ENCODE measurements at places on chromosomes 11 and 22.

- DNase-seq = no peak
These were observed 33.5 kb downstream of the WEE1 start for GRCh38 chr11:9606809-9607510.

DNA sequence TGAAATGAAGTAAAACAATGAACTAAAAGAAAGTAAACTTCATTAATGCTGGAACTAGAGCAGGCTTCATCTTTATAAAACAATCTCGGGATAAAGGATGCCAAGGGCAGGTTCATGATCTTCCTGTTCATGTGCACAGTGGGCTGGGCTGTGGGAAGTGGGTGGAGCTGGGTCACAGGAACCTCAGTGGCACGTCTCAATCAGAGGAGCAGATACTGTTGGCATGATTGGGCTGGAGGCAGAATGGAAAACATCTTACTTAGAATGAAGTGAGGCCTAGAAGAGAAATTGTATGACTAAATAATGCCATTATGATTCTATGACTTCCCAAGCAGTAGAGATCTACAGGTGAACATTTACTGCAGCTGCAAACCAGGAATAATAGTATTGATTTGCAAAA is 45.4 kb upstream of the CALCB start:
- DNase-seq = no peak

GRCh38 chr11:62034036-62034338 is 66.6 kb upstream of the FTH1 start:
- DNase-seq = no peak

DNA sequence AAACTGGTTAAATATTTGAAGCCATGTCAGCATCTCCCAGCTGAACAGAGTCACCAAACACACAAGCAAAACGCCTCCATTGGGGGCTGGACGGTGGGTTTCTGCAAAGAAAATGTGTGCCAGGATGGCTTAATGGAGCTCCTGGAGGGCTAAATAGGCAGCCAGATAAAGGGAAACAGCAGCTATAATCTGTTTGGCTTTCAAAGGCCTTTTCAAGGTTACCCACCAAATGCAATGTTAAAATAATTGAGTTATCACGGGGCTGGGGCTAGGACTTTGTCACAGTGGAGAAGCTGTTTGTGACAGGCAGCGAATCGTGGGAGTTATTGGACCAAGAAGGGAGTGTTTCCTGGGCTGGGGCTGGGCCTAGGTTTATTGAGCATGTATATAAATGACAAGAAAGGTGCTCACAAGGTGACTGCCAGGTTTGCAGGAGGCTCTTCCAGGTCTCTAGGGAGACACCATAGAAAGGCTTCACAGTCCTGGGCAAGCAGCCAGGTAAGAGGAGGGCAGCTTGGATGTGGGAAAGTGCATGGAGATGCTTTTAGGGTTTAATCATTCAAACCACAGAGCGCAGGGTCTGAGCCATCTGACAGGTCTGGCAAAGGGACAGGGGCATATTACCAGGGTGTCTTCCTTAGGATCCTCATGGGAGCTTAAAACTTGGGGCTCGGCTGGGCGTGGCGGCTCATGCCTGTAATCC is 28.3 kb downstream of the GRIK4 start:
- DNase-seq = no peak

GRCh38 chr11:85423316-85423715 is 203.8 kb downstream of the DLG2 start:
- DNase-seq = no peak

- no peak for DNase-seq
These were observed 18.8 kb downstream of the VPS37C start for GRCh38 chr11:61142424-61142823.

- no peak for DNase-seq
These were observed 44.9 kb upstream of the TENM4 start for GRCh38 chr11:79485694-79486093.

- DNase-seq = no peak
These were observed 6.5 kb downstream of the MSANTD2 start for GRCh38 chr11:124793466-124794278.

DNA sequence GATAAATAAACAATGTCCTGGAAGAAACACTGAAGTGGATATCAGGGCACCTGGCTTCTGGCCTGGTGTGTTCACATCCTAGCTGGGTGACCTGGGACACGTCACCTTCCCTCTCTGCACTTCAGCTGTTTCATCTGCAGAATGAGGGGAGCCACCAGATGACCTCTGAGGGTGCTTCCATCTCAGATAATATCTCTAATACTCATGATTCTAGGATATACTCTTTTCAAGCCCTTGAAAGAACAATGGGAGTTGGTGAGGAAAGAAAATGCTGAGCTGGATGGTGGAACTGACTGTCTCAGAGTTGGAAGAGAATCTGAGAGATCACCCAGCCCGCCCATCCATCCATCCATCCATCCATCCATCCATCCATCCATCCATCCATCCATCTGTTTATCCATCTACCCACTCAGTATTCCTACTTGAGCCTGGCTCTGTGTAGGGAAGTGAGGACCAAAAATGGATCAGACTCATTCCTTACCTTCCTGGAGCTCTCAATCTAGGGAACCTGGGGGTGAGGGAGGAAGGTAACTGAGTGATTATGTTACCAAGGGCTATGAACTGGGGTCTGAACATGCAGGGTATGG is 28.2 kb upstream of the LIPT2 start:
- no peak for DNase-seq

DNA sequence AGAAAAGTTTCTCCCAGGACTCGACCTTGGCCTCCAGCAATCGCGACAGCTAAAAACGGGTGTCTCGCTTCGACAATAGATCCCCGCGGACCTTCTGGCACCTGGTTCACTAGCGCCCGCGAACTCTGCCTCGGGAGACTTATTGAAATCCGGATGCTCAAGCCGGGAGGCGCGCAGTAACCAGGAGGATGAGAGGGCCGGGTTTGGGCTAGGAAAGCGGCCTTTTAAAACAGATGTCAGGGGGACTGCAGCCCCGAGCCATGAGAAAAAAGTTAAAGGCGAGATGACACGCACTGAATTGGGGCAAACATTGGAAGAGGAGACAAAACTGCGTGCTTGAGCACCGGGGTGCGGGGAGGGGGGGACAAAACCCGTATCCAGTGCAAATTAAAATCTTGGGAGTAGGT is 637 bp upstream of the ZBTB16 start:
- DNase-seq = no peak

- no peak for DNase-seq
These were observed 661 bp upstream of the MALAT1 start for GRCh38 chr11:65498042-65498726.

DNA sequence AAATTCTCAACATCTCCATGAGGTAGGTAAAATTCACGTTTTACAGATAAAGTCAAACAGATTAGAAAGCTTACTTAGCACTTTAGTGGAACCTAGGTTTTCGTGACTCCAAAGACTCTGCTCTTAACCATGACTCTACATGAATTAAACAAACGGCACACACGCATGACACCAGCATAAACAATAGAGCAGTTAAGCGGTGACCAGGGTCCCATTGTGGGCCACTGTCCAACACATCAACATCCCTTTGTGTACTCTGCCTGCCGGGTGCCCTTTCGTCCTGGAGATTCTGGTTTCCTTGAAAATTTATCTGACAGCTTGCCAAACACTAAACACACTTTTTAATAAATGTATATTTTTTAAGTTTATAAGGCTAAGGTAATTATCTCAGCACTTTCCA is 941.7 kb downstream of the OPCML start:
- DNase-seq = no peak

- no peak for DNase-seq
These were observed 5.3 kb downstream of the GAS2 start for GRCh38 chr11:22671751-22672150.

GRCh38 chr11:19912958-19913892 is 200.6 kb downstream of the NAV2 start:
- DNase-seq = no peak

- DNase-seq = no peak
These were observed 10.2 kb upstream of the FCHSD2 start for GRCh38 chr11:73152086-73152853.

DNA sequence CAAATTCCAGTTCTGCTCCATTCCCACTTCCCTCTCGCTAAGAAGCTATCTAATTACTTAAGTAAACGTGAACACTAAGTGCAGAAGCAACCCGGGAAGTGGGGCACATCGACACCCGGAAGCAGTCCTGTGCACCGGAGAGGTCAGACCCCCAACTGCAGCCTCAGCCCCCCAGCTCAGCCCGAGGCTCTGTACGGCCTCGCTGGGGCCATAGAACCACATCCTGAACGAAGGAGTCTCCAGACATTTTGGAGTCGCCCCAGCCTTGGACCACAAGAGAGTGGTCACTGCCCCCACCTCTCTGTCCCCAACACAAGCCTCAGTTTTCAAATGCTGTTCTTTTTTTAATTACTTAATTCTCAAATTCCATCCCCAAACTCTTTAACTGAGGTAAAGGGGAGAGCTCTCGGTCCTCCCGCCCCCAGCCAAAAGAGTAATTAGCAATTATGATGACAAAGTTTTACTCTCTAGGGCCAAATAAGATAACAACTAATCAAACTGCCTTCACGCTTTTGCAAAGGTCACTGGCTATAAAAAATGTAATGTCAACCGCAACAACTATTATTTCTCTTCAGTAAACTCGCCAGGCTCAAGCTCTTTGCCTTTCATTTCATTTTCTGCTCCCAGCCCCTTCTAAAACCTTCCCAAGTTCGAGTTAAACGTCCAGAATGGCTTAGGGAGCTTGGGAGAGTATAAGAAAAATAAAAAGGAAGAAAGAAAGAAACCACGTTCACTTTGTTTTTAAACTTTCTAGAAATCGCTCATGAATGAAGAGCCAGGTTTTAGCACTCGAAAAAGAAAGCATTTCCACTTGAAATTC is 2.2 kb downstream of the PAX6 start:
- DNase-seq = peak; percentile 58

DNA sequence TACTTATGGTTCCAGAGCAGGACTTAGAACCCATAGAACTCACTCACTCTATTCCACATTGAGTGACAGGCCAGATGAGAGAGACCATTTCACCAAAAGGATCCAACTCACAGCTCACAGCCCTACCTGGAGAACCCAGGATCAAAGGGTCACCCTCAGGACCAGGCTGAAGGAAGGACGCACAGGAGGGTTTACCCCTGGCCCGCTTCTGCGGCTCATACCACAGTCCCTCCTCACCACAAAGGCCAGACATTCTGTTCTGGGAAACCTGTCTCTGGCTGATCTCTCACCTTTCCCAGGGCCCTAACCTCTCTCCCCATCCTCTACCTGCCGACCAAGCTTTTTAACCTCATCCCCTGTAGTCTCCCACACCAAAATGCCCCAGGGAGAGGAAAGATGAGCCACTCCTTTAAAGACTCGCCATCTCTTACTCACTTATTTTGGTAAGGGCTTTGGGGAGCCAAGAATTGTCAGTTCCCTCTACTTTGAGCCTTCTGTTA is 4.7 kb downstream of the FOSL1 start:
- DNase-seq = no peak

DNA sequence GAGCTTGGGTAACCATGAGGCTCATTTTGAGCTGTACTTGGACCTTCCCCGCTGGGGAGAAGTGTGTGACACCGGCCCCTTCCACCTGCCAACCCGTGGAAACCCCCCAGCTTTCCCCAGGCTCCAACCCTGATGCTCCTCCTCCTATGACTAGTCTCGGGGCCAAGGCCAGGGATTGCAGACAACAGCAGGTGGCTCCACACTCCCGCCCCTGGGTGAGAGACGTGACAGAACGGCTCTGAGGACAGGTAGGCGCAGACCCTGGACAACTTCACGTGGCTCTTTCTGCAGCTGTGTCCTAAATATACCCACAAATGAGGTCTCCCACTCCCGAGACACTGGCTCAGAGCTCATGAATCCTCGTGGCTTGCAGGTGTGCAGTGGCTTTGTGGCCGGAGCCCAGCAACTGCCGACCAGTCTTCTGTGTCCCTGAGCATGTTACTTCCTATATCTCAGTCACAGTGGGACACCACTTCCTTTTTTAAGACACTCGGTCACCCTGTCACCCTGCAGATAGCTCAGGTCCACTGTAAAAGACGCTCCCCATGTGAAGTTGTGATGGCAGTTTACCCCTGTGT is 55.2 kb downstream of the NECTIN1 start:
- no peak for DNase-seq

- DNase-seq = no peak
These were observed 11.2 kb upstream of the LYVE1 start for GRCh38 chr11:10579700-10580099.

DNA sequence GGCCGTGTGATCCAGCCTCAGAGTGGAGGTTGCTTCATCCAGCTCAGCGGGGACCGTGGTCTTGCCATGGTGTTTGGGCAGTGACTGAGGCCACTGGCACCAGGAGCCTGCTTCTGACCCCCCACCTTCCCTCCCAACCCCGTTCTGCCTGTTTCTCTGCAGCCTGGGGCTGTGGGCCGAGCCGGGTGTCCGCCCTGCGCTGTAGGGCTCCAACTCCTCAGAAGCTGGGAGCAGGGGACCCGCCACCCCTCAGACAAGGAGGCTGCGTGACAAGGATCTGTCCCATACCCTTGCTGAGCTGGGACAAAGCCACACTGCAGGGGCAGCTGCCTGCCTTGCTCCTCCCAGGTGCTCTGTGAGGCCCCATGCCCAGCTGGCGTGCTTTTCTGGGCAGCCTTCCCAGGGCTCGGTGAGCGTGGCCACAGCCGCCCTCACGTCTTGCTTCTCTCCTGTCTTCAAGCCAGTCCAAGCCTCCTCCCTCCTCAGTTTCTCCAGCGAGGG is 11.7 kb upstream of the ARFGAP3 start:
- no peak for DNase-seq

- no peak for DNase-seq
These were observed 22.1 kb upstream of the SESN3 start for GRCh38 chr11:95253141-95253540.

GRCh38 chr11:132402071-132402684 is 1031.8 kb downstream of the NTM start:
- no peak for DNase-seq
